Activated CD4-positive, alpha-beta memory T cell treated with anti-CD3 and anti-CD28 coated beads for 36 hours (primary cell): ENCODE measurements at places on chromosomes 4 and X. TPM values are rescaled to one million over a fixed set of nuclear protein-coding genes. Genes with fewer than 3 reads are reported as not detected.

DNA sequence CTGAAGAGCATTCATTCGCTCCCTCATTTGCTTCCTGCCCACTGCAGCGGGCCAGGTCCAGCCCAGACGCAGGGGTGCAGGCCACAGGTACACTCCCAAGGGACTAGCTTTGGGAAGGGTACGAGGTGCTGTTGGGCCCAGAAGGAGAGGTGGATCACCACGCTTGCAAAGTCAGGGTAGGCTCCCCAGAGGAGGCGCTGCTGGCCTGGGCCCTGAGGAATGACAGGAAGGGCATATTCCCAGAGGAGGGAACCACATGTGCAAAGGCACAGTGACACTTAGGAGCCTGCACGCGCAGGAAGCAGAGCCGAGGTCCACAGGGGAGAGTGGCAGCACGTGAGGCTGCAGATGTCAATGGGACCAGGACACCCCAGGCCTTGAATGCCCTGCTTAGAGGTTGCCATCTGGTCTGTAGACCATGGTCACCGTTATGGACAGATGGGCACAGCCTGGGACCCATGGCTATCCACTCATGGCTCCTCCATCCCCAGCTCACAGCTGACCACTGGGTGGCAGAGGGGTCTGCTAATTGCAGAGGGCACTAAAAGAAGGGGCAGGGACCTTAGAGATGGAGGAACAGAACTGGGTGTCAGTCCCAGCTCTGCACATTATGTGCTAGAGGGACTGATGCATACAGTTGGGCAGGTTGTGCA, 7.9 kb downstream of the HTRA3 start:
- H3K27me3 ChIP-seq, result peaks cover 1% of the 10 kb centered on the region
- H3K36me3 ChIP-seq, result no peaks in the 10 kb centered on the region
- no peaks in the 10 kb centered on the region for H3K4me1 ChIP-seq
- no peak overlapping the region for H3K4me3 ChIP-seq
- DNase-seq, result no peak

DNA sequence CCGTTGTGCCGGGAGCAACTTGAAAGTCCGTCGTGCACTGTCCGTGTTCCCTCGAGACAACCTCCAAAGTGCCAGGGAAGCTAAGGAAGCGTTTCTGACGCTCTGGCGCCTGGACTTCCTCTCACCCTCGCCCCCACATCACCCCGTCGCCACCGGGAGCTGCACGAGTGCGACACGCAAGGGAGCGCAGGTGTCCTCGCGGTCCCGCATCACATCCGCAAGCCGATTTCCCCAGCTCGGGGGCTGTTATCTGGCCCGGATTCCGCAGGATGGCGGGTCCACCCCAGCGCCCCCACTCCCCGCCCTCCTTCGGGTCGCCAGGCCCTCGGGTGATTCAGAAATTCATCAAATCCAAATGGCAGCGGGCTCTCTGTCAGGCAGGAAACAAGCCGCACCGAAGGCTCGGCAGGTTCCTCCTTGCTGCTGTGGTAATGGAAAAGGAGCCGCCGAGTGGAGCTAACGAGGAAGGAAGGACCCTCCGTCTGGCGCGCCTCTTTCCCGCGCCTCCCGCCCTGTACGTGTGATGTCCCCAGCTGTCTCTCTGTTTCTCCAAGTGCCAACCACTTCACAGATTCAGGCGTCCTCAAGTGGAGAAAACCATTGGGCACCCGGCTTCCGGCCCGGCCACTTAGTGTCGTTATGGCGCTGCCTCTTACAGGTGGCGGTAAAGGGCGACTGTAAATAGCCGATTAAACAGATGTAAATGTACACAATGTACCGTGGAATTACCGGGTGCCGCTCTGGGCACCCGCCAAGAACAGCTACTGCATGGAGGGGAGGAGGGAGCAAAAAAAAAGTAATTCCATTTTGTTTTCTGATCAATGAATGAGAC, 921 bp upstream of the SETD7 start:
- H3K4me1 ChIP-seq, result peaks cover 69% of the 10 kb centered on the region
- H3K4me3 ChIP-seq, result peak overlapping the region; percentile 95
- peaks cover 4% of the 10 kb centered on the region for H3K36me3 ChIP-seq
- peak; percentile 77 for DNase-seq
- no peaks in the 10 kb centered on the region for H3K27me3 ChIP-seq

GRCh38 chr4:106033469-106033868, 138.2 kb downstream of the NPNT start:
- H3K36me3 ChIP-seq, result peaks cover 2% of the 10 kb centered on the region
- H3K27ac ChIP-seq, result no peak overlapping the region
- H3K27me3 ChIP-seq, result peaks cover 6% of the 10 kb centered on the region
- no peak for DNase-seq

GRCh38 chrX:42714981-42715700, 62.8 kb downstream of the PPP1R2C start:
- DNase-seq, result peak; percentile 51
- H3K4me3 ChIP-seq, result no peak overlapping the region
- no peak overlapping the region for H3K27ac ChIP-seq
- H3K36me3 ChIP-seq, result no peaks in the 10 kb centered on the region

GRCh38 chr4:157992038-157992705, 180.7 kb downstream of the GASK1B start:
- H3K4me1 ChIP-seq, result no peaks in the 10 kb centered on the region
- no peak for DNase-seq
- H3K36me3 ChIP-seq, result no peaks in the 10 kb centered on the region
- H3K27ac ChIP-seq, result no peak overlapping the region

DNA sequence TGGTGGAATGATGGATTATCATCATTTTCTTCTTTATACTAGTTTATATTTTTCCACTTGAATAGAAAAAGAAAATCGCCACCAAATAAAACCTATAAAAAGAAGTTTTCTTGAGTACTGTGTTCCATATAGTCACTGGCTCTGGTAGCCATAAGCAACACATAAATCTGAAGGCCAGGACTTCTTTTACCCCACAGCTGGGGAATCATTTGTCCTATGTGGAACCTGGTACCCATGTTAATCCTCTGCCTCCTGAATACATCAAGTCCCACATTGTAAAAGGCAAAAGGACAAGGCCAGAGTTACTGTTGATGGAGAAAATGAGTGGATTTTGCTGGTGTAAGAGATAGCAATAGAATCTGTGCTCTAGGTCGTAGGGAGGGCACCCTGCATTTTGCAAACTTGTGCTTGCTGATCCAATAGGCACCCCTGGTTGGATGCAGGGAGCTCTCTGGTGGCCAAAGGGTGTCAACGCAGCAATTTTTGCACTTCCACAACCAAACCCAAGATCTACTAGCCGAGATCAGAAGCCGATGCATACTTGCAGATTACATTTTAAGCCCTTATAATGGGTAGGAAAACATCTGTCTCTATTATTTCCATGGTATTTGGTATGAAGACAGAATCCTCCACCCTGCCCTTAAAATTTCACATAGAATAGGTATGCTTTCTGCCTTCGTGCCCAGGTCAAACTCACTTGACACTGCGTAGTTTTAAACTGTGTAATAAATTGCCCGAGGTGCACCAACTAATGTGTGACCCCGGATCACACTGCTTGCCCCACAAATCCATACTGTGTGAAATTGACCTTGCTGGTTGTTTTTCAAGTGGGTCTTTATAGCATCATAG, 146.2 kb upstream of the SCML1 start:
- peak overlapping the region; percentile 74 for H3K27ac ChIP-seq
- H3K4me1 ChIP-seq, result peaks cover 20% of the 10 kb centered on the region
- H3K4me3 ChIP-seq, result no peak overlapping the region
- no peaks in the 10 kb centered on the region for H3K36me3 ChIP-seq
- peaks cover 4% of the 10 kb centered on the region for H3K27me3 ChIP-seq
- peak; percentile 62 for DNase-seq

DNA sequence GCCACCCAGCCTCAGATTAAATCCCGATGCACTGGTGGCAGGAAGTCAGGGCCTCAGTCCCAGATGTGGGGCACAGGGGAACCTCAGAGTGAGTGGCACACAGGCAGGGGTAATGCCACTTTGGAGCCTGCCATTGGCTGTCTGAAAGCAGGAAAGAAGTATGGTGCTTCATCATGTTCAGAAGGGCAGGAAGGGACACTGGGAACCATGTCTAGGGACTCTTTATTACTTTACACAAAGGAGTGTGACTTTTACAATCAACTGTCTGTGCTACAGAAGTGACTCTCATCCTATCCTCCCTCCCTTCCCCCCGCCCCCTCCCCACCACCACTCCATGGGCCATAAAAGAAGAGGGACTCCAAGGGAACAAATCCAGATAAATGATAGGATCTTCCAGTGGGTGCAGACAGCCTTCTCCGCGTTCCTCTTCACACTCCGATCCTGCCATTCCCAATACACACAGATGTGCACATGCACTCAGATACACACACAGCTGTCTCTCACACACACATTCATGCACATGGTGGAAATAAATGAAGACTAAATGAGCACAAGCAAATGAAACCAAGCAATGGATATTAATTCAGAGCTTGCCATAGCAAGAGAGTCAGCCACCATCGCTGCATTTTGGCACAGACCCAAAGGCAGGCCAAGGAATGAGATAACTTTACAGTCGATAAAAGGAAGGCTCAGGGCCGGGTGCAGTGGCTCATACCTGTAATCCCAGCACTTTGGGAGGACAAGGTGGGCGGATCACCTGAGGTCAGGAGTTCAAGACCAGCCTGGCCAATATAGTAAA, 2.5 kb upstream of the TMEM154 start:
- no peak overlapping the region for H3K4me3 ChIP-seq
- no peak for DNase-seq
- no peaks in the 10 kb centered on the region for H3K27me3 ChIP-seq
- peaks cover 44% of the 10 kb centered on the region for H3K4me1 ChIP-seq
- no peaks in the 10 kb centered on the region for H3K36me3 ChIP-seq
- H3K27ac ChIP-seq, result no peak overlapping the region

Gene PALLD
- 8.9 TPM for total RNA-seq

Gene RNF4
- total RNA-seq, result 90.3 TPM
